ENCODE measurements at places on chromosomes 4 and X.
A peak's percentile ranks its signal among the peaks of the same experiment; 100 is the strongest.

- DNase-seq, result peak; percentile 42
Measured at GRCh38 chr4:113760094-113760794, 1.3 kb downstream of the CAMK2D start.

DNA sequence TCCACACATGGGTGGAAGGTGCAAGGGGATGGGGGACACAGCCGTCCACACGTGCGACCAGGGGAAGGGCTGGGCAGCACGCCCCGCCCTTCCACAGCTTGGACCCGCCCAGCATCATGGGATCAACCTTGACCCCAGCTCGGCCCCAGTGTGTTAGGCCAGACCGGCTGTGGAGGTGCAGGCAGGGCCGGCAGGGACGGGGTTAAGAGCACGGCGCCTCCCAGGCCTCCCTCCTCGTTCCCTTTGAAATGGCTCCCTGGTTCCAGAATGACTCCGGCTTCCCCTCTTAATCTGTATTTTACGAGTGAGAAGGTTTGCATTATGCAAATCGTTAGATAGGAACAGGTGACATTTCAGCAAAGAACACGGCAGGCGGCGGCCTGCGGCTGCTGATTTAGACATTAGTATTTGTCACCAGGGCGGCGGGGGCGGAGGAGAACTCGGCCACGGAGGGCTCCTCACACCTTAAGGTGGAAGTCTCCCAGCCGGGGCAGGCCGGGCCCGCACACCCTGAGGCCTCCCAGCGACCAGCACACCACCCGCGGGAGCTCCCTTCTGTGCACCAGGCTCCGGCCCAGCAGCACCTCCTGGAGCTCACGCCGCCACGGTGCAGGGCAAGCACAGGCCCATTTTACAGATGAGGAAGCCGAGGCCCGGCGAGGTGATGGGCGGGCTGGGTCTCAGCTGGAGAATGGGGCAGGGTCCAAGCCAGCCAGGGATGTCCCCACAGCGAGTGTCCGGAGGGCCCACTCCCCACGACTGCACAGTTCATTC is 116.1 kb downstream of the FAM53A start:
- no peak for DNase-seq

DNA sequence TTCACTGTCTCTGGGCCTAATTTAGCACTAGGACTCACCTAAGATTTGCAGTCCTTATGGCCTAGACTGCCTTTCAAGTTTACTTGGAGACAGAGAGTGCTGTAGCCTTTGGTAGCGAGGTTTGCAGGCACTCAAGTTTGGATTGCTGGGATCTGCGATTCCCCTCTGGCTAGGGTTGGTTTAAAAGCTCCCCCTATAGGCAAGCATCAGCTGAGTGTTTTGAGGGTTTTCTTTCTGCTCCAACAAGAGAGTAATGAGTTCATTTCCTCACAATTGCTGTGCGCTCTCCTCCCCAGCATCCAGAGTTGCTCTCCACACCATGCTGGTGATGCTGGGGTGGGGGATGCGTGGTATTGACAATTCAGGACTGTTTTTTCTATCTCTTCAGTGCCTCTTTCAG is 206.9 kb downstream of the GLUD2 start:
- DNase-seq, result no peak

GRCh38 chr4:116027311-116027710 is 913.9 kb upstream of the NDST4 start:
- no peak for DNase-seq

DNA sequence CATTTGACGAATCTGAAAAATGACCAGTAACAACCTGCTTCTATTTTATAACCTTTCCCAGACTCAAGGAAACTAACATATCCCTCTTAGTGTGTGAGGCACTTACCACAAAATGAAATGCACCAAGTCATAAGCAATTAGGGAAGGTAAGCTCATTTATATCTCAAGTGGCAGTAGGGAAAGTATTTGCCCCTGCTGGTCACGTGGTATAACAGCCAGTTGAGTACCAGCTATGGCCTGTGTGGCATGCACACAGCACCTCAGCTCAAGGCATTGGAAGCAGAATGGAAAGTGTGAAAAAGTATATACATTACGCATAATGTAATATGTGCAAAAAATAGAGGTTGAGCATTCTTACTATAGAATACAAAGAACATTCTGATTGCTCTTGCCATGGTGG is 178.3 kb upstream of the GYPA start:
- DNase-seq, result no peak

DNA sequence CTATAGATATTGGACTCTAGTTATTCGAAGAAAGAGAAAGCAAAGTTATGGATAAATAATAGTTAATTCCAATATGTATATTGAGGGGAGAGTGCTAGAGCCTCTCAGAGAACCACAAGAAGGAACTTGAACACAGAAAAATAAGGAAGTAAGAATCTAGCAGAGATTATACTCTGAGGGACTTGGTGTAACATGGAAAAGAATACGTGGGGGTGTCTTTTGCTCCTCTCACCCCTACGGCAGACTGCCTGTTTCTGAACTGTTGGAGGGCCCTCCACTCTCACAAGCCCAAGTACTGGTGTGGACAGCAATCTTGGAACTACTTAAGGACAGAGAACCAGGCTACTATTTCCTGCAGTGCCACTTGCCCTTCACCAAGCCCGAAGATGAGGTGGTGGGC is 1174.4 kb upstream of the PCDH10 start:
- DNase-seq, result no peak

DNA sequence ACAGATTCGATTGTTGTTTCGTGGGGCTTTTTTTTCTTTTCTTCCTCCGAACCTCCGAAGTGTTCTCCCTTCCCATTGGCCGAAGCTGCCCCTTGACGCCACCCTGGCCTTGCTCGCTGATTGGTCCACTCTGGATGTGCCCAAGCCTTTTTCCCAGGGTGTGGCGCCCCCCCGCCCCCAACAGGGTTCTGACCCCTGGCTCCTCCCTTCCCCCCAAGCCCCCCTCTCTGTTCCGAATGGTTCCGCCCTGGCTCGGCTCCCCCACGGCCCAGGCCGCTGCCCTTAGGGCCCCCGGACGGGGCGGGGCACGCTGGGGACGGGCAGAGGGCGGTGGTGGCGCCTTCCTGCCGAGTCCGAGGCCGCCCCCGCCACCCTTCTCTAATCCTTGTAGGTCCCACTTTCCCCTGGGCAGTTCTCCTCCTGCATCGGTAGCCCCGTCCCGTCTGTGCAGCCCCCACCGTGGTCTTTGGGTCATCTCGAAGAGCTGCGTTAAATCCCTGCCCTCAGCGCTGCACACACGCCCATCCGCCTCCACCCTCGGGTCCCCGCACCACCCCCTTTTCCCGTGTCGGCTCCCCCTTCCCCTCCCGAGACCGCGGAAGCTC is 25.5 kb downstream of the UTP14A start:
- no peak for DNase-seq

- no peak for DNase-seq
Measured at GRCh38 chr4:48602763-48603162, 112.7 kb downstream of the ZAR1 start.

DNA sequence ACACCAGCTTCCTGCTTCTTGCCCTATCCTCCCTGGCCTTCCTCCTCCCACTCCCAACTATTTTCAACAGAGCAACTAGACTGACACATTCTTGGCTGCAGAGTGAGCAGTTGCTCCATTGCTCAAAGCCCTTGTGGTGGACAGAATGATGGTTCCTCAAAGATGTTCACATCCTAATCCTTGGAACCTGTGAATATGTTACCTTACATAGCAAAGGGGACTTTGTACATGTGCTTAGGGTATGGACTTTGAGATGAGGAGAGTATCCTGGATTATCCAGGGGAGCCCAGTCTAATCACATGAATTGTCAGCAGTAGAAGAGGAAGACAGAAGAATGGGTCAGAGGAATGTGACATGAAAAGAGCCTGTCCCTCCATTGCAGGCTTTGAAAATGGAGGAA is 24.9 kb upstream of the HOPX start:
- no peak for DNase-seq

- DNase-seq, result no peak
Measured at GRCh38 chrX:115940888-115941332, 229.6 kb upstream of the AGTR2 start.

- no peak for DNase-seq
Measured at GRCh38 chrX:155755706-155756337, 125.3 kb upstream of the VAMP7 start.

DNA sequence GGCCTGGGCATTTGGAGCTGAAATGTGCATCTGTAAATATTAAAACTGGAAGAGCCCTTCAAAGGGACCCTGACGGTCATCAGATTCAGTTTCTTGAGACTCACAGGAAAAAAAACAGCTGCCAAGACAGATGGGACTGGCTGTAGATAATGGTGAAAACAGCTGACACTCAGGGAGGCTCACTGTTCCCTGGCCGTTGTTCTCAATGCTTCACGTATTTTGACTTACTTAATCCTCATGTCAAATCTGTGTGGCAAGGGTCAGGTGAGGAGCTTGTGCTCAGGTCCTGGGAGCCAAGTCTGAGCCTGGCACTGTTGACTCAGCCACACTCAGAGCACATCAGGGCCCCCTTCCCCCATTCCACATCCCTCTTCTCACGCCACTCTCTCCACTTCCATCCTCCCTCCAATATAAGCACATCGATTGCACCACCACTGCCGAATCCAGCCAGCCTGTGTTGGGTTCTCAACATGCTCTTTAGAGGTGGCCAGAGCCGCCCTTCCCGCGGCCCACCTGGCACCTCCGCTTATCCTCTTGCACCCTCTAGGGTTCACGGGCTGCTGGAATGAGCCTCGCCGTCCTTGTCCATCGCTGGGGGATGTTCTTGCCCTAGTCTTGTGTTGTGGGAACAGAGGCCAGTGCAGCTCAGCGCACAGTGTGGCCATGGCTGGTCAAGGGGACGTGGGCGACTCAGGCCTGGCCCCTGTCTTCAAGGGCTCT is 40.1 kb downstream of the EVC start:
- DNase-seq, result no peak

DNA sequence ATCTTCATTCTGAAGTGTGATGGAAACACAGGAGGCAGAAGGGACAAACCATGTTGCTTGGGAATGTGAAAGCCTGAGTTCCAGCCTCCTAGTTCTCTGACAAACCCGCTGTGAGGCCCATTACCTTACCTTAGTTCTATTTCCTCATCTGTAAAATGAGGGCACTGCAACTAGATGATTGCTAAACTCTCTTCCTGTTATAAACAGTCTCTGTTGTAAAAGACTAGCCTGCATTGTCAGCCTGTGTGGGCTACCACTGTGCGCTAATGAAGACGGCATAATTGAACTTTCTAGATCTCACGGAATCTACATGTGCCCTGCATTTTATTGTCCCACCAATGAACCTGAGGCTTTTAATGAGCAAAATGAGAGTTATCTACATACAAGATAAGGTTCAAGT is 147.2 kb downstream of the AFF2 start:
- no peak for DNase-seq

GRCh38 chrX:45889471-45889870 is 655.8 kb downstream of the ZNF674 start:
- DNase-seq, result no peak

DNA sequence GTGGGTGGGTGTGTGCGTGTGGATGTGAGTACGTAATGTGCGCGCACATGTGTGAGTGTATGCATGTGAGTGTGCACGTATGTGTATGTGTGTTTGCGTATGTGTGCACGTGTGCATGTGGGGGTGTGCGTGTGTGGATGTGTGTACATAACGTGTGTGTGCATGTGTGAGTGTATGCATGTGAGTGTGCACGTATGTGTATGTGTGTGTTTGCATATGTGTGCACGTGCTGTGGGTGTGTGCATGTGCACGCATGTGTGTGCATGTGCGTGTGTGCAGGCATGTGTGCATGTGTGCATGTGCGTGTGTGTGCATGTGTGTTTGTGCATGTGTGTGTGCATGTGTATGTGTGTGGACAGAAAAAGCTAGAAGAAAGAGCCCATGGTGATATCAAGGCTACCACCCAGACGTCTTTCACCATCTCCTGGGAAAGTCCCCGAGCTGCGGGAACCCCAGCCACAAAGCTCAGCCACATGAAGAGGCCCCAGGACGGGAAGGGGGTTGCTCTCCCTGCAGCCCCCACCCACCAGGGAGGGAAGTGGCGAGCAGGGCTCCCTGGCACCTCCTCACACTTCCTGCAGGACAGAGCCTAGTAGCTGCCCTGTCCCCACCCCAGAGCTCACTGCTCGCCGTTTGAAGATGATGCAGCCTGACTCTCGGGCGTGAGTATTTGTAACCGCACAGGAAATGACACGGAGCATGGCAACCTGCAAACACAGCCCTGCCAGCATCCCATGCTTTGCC is 108.3 kb downstream of the DCTD start:
- no peak for DNase-seq

DNA sequence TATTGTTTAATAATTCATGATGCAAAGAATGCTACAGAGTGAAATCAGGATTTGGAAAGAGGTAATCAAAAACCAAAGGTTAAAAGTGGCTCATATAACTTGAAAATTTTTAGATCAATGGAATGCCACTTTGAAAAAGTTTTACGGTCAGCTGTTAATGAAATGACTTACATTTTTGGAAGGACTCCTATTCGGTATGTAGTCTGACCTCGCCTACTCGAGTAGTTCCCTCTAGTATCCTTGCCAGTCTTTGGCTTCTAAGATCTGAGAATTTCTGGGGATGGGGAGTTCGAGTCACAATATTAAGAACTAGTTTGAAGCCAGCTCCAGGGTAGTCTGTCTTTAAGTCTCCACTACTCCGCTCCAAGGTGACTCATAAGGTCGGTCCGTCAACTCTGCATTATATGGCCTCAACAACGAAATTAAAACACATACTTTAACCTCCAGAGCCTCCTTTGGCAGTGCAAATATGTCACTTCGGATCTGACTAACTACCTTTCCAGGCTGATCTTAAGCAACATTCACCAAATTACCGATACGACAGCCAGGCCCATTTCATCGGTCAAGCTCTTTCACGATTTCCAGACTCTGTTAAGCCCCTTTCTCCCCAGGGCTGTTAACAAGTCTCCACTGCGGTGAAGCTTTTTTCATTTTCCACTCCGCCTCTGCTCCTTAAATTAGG is 733 bp upstream of the NAA15 start:
- DNase-seq, result no peak

- DNase-seq, result no peak
Measured at GRCh38 chrX:129845616-129846190, 2.0 kb upstream of the ZDHHC9 start.

- no peak for DNase-seq
Measured at GRCh38 chr4:165208221-165208652, 876 bp downstream of the KLHL2 start.

DNA sequence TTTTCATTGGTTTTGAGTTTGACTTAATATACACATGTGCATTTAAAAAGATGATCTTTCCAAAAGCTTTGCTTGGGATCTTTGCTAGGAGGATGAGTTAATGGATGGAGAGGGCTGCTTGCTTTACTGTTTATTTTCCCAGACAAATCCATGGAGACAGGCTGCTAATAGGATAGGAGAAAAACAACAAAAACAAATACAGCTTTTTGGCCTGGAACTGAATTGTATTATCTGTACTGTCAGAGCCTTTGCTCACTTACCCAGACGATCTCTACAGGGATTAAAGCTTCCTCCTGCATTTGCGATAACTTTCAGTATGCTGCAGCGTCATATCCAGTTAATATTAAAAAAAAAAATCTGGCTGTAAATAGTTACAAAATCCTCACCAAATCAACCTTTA is 190.8 kb upstream of the NUDT6 start:
- no peak for DNase-seq

DNA sequence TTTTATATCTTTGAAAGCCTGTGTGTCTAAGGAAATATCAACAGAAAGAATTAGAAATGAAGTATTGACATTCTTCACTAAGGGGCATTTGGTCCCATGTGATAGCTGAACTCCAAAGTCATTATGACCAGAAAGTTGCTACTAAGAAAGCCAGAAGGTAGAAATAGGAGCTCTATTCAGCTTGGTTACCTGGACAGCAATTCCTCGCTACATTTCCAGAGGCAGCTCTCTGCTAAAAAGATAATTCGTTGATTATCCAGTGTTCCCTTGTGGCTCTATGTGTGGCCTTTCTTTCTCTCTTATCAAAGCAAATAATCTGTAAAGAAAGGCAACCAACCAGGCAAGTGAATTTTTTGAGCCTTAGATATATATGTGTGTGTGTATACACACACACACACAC is 341.3 kb downstream of the ADGRL3 start:
- DNase-seq, result no peak

All from NCI-H2029 treated with DMSO at 0.1 percent for 48 hours (cell line).